Small intestine (tissue), 16 donors: ENCODE measurements at places on chromosomes 4 and X. TPM values are rescaled to one million over a fixed set of nuclear protein-coding genes. Genes with fewer than 3 reads are reported as not detected.

The EVC2 gene
- 0.27 TPM for polyA plus RNA-seq

GRCh38 chr4:41723286-41723685 lies 25.2 kb downstream of the PHOX2B start:
- DNase-seq, result no peak

The PNCK gene
- 1.1 TPM for polyA plus RNA-seq

The GABRG1 gene
- 0.01 TPM for polyA plus RNA-seq

The CLGN gene
- not detected for polyA plus RNA-seq

The CCNB3 gene
- polyA plus RNA-seq, result 0.12 TPM

- DNase-seq, result no peak
Measured at GRCh38 chr4:48954314-48954713, 31.8 kb upstream of the CWH43 start.

GRCh38 chr4:17786567-17786966 lies 5.1 kb upstream of the FAM184B start:
- no peak for DNase-seq

GRCh38 chr4:134243742-134244713 lies 42.4 kb upstream of the PABPC4L start:
- no peak for DNase-seq

The SLC10A4 gene
- not detected for polyA plus RNA-seq

DNA sequence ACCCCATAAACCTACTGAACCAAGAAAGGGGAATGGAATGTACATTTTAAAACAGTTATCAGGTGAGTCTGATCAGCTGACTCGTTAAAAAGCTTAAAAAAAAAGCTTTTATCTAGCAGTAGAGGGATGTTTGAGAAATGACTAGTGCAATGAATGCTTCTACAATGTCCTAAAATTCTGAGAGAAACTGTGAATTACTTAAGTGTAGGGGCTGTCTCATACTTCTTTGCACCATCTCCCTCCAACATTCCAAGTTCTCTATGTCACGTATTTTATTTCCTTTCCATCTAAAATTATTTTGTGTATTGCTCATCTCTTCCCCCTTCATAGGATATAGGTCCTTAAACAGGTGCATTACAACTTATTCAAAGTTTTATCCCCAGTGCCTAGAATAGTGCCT lies 11.9 kb upstream of the AREG start:
- no peak for DNase-seq

DNA sequence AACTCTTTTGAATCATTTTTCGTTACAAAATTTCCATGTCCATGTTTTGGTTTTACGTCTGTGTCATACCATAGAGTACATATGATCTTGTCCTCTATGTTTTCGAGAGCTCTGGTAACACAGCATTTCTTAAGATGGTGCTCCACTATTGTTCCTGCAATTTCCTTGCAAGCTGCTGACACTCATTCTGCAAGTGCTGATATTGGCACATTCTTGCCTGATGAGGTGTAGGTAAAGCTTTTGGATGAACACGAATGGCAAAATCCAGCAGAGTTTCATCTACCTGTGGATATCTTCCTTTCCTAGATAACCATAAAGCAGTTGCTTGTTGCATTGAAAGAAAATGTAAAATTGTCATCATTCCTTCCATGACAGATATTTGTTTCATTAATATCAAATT lies 41.3 kb downstream of the MAGEB17 start:
- DNase-seq, result no peak
